ENCODE measurements at places on chromosomes 11 and 22.

GRCh38 chr11:83020942-83021779, 50.5 kb downstream of the RAB30 start:
- no peak for DNase-seq

DNA sequence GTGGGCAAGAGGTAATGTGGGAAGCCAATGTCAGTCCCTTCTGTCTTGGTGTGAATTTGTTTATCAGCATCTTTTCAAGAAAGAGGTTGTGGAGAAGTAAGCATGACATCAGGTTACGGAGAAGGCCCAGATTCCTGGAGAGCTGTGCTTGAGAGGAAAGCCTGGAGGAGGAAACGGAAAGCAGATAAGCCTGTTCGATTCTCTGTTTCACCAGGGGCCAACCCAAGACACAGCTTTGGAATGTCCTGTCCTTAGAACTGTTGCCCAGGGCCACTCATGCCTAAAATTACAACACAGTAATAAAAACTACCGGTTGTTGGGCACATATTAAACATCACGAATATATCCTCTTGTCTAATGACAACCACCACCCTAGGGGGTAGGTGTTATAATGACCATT, 148.5 kb downstream of the NAV2 start:
- DNase-seq, result no peak

DNA sequence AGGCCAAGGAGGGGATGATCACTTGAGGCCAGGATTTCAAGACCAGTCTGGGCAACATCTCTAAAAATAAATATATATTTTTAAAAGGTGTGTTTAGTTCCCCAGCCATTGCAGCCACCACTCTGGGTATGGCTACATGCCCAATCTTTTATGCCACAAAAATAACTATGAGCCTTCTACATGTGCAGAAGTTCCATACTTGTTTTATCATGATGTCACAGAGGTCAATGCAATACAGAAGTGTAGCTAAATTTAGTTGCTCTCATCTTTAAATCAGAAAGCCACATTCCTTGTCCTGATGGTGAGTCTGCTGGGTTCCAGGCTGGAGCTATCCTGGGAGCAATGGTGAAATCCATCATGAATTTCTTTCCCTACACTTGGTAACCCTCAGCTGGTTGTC, 436.3 kb downstream of the DYNC2H1 start:
- DNase-seq, result no peak

- DNase-seq, result no peak
Measured at GRCh38 chr22:39618996-39619530, 48.5 kb downstream of the CACNA1I start.

- DNase-seq, result no peak
Measured at GRCh38 chr11:82750643-82751139, 17.0 kb upstream of the FAM181B start.

DNA sequence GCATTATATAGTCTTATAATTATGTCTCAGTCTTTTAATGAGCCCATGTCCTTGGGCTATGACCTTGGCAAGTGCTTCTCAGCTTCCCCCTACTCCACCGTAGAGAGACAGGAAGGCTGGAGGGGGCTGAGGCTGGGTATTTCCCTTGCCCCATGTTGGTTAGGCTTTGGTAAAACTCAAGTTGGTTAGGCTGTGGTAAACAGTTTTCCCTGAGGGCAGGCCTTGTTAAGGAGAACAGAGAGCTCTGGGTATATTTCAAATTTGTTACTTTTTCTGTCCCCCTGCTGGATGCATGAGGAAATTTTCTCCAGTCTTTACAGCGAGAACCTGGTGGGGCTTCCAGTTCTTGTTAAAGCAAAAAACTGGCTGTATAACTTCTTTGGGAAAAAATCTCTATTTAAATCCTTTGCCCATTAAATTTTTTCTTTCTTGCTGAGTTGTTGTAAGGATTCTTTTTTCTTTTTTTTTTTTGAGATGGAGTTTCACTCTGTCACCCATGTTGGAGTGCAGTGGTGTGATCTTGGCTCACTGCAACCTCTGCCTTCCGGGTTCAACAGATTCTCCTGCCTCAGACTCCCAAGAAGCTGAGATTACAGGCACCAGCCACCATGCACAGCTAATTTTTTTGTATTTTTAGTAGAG, 12.2 kb upstream of the DCHS1 start:
- DNase-seq, result no peak
